Natural killer cell (primary cell): ENCODE measurements at places on chromosomes 13 and 19.

DNA sequence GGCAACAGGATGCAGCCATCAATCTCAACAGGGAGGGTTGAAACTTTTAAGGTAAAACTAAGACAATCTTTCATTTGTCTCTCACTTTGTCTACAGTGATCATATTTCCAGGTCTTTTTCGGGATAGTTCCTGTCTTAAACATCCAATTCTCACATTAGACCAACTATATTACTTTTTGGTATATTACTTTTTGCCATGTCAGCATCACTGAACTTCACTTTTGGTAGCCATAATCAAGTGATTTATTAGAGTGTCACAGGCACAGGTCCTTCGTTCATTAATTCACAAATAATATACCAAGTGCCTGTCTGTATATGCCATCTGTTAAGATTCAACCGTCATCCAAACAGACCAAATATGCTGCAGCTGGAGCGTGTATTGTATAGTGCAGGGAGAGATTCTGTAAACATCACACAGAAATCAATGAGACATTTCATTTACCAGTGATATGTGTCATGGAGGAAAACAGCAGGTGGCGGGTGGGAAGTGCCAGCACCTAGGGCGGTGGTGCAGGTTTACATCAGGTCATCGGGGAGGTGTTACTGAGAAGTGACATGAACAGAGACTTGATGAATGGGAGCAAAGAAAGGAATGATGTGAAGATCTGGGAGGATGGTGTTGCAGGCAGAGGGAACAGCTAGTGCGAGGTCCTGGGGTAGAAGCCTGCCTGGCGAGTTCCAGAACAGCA is 24.9 kb downstream of the ARHGEF7 start:
- DNase-seq = no peak
- H3K36me3 ChIP-seq = no peaks in the 10 kb centered on the region
- H3K27me3 ChIP-seq = no peaks in the 10 kb centered on the region
- H3K4me1 ChIP-seq = no peaks in the 10 kb centered on the region
- no peak overlapping the region for H3K4me3 ChIP-seq

DNA sequence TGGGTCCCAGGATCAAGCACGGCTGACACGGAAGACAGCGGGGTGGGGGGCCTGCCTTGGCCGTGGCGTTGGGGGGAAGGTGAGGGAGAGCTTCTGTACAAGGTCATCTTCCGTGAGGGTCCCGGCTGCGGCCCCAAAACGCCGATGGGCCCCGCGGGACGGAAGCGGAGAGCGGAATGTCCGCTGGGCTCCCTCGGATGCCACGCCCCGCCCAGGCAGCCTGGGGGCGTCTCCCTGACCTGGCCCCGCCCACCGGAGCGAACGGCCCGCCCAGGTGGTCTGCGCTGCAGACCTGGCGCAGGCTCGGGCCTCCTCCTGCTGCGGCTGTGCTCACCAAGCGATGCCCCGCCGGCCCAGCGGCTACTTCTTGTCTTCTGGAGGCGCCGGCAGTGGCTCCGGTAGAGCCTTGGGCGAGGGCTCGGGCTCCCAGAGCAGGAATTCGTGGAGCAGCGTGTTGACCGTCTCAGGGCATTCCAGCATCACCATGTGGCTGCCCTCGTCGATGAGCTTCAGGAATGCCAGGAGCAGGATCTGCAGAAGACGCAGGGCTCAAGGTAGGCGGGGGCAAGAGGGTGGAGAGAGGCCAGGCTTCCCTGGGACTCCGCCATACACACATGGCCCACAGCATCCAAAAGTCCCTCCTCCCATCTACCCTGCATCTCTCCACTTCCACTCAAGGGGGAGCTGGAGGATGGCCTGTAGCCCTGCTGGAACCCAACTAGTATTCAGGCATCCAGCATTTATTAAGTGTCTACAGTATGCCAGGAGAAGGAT is 10.7 kb downstream of the ABHD8 start:
- peak overlapping the region; percentile 48 for H3K4me3 ChIP-seq
- no peaks in the 10 kb centered on the region for H3K36me3 ChIP-seq
- peaks cover 11% of the 10 kb centered on the region for H3K4me1 ChIP-seq
- no peak overlapping the region for H3K27ac ChIP-seq

DNA sequence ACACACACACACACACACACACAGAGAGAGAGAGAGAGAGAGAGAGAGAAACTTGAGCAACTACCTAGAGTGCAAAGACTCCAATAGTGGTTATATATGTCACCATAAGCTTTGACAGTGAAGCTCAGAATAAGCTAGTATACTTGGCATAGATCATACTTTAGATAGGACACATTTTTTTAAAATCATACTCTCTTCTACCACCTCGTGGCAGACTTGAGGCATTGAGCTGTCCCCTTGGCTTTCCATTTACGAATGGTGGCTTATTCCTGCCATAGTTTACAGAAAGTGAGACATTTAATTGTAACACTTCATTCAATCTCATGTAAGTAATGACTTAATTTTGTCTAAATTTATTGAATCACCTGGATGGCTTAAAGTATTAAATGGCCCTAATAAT is 108.2 kb downstream of the EDNRB start:
- no peak overlapping the region for H3K27ac ChIP-seq
- peak; percentile 6 for DNase-seq
- H3K36me3 ChIP-seq = no peaks in the 10 kb centered on the region
- no peaks in the 10 kb centered on the region for H3K27me3 ChIP-seq

GRCh38 chr13:49625392-49626079 is 2.8 kb upstream of the ARL11 start:
- DNase-seq = no peak
- no peaks in the 10 kb centered on the region for H3K27me3 ChIP-seq
- H3K27ac ChIP-seq = no peak overlapping the region
- no peaks in the 10 kb centered on the region for H3K36me3 ChIP-seq
- H3K4me1 ChIP-seq = peaks cover 12% of the 10 kb centered on the region
- H3K4me3 ChIP-seq = no peak overlapping the region

- H3K4me1 ChIP-seq = no peaks in the 10 kb centered on the region
- no peaks in the 10 kb centered on the region for H3K27me3 ChIP-seq
- no peak overlapping the region for H3K27ac ChIP-seq
- H3K36me3 ChIP-seq = no peaks in the 10 kb centered on the region
- no peak for DNase-seq
- no peak overlapping the region for H3K4me3 ChIP-seq
Observed at GRCh38 chr13:107361666-107362065, 793.7 kb upstream of the ARGLU1 start.

DNA sequence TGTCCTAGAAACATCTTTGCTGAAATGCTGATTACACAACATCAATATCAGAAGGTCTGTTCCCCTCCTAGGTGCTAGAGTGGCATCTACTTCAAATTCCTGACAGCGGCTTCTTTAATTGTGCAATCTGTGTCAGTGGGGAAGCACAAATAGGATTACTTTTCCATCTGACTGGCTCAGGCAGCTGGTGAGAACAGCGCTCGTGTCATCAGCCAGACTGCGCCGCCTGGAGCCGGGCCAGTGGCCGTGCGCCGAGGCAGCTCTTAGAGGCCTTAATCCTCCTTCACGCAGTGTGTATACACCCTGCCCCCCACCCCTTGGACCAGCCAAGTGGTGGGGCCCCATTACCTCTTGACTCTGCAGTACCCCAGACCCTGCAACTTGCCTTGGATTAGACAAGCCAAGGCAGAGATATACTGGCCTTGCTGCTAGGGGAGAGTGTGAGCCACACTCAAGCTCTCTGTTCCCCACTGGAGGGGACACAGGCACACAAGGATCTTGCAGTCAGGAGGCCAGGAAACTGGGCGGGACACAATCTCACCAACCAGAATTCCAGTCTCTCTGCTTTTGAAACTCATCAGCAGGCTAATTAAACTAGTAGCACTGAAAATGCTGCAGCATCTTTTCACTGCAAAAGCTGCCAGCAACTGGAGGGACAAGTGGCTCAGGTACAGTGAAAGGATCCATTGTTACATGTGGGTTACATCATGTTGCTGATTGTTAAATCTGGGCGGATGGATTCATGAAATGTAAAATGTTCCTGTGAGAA is 48.9 kb upstream of the EPHX3 start:
- peaks cover 82% of the 10 kb centered on the region for H3K4me1 ChIP-seq
- no peaks in the 10 kb centered on the region for H3K27me3 ChIP-seq
- DNase-seq = no peak
- H3K36me3 ChIP-seq = no peaks in the 10 kb centered on the region
- no peak overlapping the region for H3K4me3 ChIP-seq

DNA sequence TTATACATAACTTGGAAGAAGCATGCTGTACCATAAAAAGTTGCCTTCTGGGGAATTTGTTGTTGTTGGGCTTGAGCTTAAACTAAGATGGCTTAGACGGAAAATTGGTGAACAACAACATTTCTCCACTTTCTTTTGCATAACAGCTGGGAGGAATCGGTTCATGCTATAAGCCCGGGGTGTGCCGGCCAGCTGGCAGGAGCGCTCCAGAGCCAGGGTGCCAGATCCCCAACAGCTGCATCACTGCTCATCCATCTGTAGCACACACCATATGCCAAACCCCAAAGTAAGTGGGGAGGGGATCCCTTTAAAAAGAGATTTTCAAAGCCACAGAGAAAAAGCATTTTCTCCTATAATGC is 419.5 kb upstream of the ARGLU1 start:
- DNase-seq = no peak
- H3K27ac ChIP-seq = no peak overlapping the region
- H3K27me3 ChIP-seq = no peaks in the 10 kb centered on the region
- H3K4me3 ChIP-seq = no peak overlapping the region

DNA sequence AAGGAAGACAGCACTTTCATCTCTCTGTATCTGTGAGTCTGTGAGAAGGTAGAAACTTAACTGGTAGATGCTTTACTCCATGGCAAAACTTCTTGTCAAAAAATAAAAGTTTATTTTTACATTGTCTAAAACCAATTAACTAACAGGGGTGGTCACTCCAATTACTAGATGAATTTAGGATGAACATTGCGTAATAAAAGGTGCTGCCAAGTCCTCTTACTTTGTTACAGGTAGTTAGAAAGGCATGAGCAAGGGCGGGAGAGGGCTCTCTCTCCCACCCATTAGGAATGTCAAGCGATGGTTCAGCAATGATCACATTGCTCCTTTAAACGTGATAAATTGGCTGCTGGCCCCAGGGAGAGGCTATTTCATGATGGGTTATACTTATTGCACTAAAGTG is 512.3 kb downstream of the SLITRK5 start:
- no peak overlapping the region for H3K27ac ChIP-seq
- DNase-seq = no peak
- H3K36me3 ChIP-seq = no peaks in the 10 kb centered on the region
- H3K4me1 ChIP-seq = no peaks in the 10 kb centered on the region

DNA sequence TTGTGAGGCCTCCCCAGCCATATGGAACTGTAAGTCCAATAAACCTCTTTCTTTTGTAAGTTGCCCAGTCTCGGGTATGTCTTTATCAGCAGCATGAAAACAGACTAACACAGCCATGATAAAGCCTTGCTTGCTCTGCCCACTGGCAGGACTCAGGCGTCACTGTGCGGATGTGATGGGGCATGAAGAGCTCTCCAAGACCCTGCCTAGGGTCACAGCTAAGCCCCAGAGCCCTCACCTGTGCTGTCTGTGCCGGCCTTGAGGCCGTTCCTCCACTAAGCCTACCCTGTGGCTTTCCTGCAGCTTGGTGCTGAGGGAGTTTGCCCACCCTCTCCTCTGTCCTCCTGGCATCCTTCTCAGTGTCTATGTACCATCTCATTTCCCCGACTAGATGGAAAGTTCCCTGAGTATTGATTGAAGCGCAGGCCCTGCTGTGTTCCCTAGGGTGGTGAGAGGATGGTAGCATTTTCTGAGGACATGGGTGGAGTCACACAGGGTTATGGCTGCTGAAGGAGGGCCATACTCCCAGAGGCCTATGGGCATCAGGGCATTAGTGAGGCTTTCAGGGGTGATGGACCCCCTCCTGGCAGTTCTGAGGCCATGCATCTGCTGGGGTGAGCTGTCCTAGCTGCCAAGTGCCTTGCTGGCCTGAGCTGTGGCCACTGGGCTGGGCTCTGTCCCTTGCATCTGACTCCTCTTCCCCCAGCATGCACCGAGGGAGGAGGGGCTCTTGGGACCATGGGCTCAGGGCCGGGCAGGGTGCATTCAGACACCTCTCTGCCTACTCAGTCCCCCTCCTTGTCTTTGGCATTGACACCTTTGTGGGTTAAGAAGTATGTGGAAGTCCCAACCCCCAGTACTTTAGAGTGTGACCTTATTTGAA is 75.3 kb downstream of the TEX29 start:
- no peak overlapping the region for H3K27ac ChIP-seq
- H3K36me3 ChIP-seq = no peaks in the 10 kb centered on the region
- no peaks in the 10 kb centered on the region for H3K27me3 ChIP-seq
- DNase-seq = peak; percentile 7
- H3K4me1 ChIP-seq = no peaks in the 10 kb centered on the region

GRCh38 chr19:2533686-2534422 is 57.9 kb downstream of the GADD45B start:
- H3K4me3 ChIP-seq = no peak overlapping the region
- H3K4me1 ChIP-seq = peaks cover 2% of the 10 kb centered on the region
- no peaks in the 10 kb centered on the region for H3K36me3 ChIP-seq
- H3K27me3 ChIP-seq = no peaks in the 10 kb centered on the region

DNA sequence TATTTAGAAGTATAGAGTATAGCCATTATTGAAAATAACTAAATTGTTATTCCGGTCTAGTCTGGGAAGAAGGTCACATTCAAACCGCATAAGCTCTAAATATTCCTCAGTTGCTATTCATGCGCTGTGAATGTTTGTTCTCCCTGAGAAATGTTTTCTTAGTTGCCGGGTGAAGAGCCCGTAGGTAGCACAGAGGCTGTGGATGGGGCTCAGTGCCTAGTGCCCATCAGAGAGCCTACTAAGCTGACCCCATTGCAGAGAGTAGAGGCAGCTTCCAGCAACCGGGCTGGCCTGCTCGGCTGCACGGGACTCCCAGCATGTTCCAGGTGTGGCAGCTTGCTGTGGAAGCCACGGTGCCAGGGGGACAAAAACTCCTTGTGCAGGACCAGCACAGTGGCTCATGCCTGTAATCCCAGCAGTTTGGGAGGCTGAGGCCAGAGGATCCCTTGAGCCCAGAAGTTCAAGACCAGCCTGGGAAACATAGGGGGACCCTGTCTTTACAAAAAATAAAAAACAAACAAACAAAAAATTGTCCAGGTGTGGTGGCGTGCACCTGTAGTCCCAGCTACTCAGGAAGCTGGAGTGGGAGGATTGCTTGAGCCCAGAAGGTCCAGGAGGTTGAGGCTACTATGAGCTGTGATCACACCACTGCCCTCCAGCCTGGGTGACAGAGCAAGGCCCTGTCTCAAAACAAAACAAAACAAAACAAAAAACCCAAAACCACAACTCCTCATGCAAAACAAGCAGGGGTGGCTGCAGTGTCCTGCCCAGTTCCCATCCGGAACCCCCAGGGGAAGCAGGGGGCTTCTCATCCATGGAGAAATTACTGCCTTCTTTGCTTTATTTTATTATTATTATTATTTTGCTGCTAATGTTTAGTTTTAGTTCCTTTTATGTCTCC is 82.5 kb downstream of the KCTD15 start:
- H3K4me1 ChIP-seq = no peaks in the 10 kb centered on the region
- no peak overlapping the region for H3K27ac ChIP-seq
- no peaks in the 10 kb centered on the region for H3K27me3 ChIP-seq

- H3K4me3 ChIP-seq = no peak overlapping the region
- H3K27me3 ChIP-seq = no peaks in the 10 kb centered on the region
- H3K4me1 ChIP-seq = peaks cover 8% of the 10 kb centered on the region
- peak; percentile 86 for DNase-seq
- H3K27ac ChIP-seq = no peak overlapping the region
- peaks cover 32% of the 10 kb centered on the region for H3K36me3 ChIP-seq
Observed at GRCh38 chr19:8252922-8253589, 43.9 kb downstream of the CERS4 start.

- H3K27ac ChIP-seq = no peak overlapping the region
- no peak overlapping the region for H3K4me3 ChIP-seq
- no peaks in the 10 kb centered on the region for H3K27me3 ChIP-seq
Observed at GRCh38 chr19:4376991-4377781, 23.2 kb downstream of the SH3GL1 start.

GRCh38 chr19:48896191-48896720 is 2.3 kb downstream of the TULP2 start:
- H3K4me3 ChIP-seq = no peak overlapping the region
- peaks cover 16% of the 10 kb centered on the region for H3K27me3 ChIP-seq
- DNase-seq = peak; percentile 58
- peaks cover 28% of the 10 kb centered on the region for H3K4me1 ChIP-seq
- H3K36me3 ChIP-seq = no peaks in the 10 kb centered on the region
- no peak overlapping the region for H3K27ac ChIP-seq
